ENCODE measurements at places on chromosomes 13 and 19. TPM values are rescaled to one million over a fixed set of nuclear protein-coding genes. Genes with fewer than 3 reads are reported as not detected.

- DNase-seq: no peak
These were observed 370.9 kb downstream of the KLF5 start for GRCh38 chr13:73429701-73430100.

DNA sequence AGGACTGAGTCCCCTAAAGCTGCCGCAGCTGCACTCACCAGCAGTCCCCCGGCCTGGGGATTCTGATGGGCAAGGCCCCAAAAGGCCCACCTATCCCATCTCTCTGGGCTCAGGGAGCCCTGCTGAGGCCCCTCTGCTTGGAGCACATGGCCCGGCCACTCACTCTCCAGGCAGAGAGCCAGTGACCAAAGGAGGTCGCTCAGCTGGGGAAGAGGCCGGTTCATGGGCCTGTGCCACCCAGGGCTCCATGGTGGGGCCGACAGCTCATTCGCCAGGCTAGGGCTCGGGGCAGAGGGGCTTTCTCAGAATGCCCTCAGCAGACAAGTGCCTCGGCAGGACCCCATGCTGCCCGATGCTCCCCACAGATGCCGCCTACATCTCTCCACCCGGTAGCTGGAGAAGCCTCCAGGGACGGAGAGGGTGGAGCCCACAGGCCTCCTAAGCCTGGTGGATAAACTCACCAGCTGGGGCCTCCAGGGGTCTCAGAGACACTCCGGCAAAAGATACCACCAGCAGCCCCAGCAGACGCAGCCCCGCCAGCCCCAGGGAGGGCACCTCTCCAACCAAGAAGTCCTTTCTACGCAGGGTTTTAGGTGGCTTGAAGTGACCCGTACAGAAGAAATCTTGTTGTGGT, 54.4 kb downstream of the MLLT1 start:
- no peak for DNase-seq

GRCh38 chr13:73465617-73465971, 406.8 kb downstream of the KLF5 start:
- no peak for DNase-seq

GRCh38 chr19:23118400-23118799, 1.6 kb downstream of the ZNF730 start:
- DNase-seq: no peak

PLVAP gene
- 1.6 TPM for total RNA-seq

DNA sequence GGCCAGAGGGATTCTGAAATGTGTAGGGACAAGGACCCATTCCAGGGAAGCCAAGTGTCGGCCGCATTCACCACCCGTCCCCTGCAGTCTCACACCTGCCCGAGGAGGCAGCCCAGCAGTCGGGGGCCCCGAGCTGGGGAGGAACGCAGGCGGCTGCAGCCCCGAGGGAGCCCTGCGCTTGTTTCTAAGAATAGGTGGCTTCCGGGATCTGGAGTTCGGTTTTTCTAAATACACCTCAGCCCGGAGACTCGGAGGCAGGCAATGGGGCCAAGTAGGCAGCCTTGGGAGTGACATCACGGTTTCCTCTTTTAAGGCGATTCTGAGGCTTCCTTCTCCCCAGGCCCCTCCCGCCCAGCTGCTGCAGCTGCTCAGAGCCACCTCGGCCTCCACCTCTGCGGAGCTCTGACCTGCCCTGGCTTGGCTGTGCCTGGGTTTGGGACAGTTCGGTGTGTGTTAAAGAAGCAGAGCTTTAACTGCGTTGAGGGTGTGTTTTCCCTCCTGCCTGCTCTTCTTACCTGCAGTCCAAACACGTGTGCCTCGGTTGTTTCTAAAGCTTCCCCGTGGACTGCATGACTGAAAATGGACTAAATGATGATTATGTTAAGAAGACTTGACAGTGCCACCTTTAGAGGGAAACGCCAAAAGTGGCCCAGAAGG, 80.5 kb downstream of the COL4A2 start:
- no peak for DNase-seq

DNA sequence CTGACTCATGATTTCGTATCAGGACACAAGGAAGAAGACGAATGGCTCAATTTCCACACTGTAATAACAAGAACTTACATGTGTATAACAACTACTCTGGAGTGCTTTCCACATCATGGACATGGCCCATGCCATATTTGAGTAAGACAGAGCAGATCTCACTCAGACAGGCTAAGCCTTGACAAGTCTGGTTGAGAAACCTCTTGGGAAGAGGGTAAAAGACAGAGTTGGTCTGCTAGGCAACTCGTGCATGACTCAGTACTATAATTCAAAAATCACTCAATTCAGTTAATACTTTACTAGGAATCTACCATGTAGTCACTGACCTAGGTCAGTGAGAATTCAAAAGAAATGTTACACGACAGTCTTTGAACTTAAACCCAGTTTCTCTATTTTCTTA, 5.7 kb upstream of the THSD1 start:
- DNase-seq: no peak

DNA sequence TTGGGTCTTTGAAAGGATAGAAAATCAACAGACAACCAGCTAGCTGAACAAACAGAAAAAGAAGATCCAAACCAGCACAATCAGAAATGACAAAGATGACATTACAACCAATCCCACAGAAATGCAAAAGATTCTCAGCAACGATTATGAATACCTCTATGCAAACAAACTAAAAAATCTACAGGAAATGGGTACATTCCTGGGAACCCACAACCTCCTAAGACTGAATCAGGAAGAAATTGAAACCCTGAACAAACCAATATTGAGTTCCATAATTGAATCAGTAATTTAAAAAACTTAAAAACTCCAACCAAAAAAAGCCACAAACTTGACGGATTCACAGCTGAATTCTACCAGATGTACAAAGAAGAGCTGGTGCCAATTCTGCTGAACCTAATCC, 20.9 kb upstream of the C1QTNF9B start:
- no peak for DNase-seq

DNA sequence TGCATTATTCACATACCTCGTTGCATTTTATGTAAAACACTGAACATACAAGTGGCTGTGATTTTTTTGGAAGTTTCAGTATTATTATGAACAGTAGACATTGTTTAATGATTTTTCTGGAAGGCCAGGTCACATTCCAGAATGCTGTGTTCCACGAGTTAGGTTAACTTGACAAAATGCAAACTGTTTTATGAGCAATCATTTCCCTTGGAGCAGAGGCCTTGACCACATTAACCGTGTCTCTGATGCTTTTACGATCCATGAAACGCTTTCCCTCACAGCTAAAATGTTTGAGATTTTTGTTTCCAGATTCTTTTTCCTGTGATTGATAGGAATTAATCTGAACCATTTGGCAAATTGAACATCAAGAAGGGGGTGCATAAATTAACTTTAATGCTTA, 57.8 kb downstream of the MBNL2 start:
- DNase-seq: no peak

DNA sequence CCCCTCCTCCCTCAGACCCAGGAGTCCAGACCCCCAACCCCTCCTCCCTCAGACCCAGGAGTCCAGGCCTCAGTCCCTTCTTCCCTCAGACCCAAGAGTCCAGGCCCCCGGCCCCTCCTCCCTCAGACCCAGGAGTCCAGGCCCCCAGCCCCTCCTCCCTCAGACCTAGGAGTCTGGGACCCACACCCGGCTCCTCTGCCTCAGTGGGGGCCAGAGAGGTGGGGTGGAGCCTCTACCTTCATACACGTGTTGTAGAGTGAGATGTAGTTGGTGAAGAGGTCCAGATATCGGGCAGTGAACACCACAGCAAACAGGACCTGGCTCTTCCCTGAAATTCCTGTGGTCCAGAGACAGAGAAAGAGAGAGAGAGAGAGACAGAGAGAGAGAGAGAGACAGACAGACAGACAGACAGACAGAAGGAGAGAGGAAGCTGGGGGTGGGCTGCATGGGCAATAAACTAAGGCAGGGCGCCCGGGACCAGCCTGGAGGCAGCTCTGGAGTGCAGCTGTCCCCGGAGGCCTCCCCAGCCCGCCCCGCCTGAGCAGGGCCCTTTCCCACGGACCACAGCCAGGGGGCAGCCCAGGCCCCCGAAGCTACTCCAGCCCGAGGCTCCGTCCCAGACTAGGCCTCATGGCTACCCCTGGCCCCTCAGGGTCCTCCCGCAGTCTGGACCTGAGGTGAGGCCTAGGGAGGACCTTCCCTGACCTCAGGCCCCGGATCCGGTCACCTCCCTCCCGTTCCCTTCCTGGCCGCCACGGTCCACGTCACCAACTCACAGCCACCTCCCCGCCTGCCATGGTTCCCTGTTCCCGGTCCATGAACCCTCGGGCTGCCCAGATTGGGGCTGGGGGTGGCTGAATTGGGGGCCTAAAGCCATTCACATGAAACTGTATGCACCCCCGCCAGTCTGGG, 907 bp downstream of the KDELR1 start:
- DNase-seq: peak; percentile 55

ZNF497 gene
- 7.0 TPM for total RNA-seq

DNA sequence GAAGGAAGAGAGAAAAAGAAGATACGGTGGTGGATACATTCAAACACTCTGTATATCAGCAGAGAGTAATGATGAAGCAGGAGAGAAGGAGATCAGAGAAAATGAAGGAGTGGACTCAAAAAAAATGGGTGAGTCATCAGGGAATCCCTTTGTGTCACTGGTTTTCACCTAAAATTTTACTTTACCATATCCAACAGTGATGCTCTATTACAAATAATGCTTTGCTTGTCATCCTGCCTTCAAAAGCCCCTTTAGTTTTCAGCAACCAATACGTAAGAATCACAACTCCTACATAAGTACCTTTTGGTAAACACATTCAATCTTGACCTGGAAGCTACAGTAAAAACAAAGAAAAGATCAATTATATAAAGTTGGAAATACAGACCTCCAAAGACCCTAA, 88.8 kb downstream of the ENOX1 start:
- DNase-seq: no peak

TEKTIP1 gene
- total RNA-seq: 0.54 TPM

DNA sequence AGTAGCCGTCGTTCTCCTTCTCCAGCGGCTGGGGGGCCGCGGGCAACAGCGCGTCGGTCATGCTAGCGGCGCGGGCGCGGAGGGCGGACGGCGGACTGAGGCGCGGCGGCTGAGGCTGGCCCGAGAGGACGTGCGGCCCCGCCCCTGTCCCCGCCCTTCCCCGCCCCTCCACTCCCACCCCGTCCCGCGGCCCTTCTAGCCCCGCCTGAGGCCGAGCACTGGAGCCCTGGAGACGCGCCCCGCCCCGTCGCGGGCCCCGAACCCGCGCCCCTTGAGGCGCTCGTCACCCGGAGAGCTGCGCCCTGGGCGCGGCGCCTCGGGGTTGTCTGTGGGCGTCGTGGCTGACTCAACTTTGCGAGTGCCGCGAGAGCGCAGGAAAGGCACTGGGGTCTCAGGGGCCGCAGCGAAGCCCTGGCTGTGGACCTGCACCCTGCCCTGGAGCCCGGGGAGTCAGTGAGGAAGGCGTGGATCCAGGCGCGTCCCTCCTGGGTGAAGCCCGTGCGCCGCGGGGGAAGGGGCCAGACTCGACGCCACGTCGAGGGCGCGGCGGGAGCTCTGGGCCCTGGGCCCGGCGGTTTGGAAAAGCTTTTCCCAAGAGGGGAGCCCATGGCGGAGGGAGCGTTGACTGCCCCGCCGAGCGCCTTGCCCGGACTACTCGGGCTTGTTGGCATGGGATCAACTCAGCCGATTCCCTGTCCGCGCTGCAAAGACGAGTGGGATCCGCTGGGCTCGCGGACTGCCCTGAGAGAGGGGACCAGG, at the start of gene RHPN2:
Gene RHPN2 (minus strand): TSS at position 97 of the 759 bp plus-strand sequence. CDS start 36 bp downstream, at position 61.
- DNase-seq: peak; percentile 89

DNA sequence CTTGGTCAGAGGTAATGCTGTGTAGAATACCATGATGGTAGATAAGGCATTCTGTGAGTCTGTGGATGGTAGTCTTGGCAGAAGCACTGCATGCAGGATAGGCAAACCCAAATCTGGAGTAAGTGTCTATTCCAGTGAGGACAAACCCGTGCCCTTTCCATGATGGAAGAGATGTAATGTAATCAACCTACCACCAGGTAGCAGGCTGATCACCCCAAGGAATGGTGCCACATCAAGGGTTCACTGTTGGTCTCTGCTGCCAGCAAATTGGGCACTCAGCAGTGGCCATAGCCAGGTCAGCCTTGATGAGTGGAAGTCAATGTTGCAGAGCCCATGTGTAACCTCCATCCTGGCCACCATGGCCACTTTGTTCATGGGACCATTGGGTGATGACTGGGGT, 155.0 kb downstream of the RAP2A start:
- DNase-seq: no peak

DNA sequence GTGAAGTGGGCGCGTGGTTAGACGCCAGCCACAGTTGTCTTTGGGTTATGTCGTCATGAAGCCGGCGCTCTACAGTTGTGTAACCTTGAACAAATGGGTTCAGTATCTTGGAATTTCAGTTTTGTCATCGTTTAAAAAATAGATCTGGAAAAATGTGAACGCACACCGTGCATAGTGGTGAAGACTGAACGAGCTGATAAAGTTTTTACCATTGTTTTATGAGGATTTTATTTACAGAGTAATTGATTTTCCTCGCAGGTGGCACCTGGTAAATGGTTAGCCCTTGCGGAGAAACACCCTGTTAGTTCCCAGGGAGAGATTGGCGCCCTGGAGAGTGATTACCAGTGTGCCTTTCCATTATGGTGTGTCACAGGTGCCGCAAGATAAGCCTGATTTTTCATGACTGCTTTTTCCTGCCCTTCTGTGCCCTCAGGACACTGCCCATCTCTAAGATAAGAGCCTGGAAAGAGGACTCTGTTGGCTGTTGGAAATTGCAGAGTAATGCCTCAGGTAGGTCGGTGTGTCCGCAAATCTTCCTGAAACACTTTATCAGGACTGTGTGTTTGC, 577 bp downstream of the ZNF181 start:
- DNase-seq: no peak

DNA sequence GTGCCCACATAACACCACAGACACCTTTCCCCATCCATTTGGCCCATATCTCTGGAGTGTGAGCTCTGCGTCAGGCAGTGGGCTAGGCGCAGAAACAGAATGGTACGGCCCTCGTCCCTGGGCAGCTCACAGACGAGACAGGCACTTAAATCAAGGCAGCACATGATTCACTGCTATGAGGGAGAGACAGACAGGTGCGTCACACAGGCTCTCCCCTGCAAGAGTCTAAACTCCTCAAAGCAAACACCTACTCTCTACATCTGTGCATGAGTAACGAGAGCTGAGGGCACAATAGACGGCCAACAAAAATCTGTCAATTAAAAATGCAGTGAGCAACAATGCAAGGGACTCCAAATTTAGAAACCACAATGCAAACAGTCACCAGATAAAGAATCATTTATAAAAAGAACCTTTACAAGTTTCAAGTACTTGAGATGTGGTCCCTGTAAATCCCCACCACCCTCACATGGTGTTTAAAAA, 348.9 kb downstream of the UQCRFS1 start:
- no peak for DNase-seq

- DNase-seq: no peak
These were observed 25.5 kb downstream of the CEACAM8 start for GRCh38 chr19:42569193-42569592.

TMEM150B gene
- 0.73 TPM for total RNA-seq

Data from cerebellum (tissue), 4 donors.